ENCODE measurements at places on chromosomes 6 and 20. TPM values are rescaled to one million over a fixed set of nuclear protein-coding genes. Genes with fewer than 3 reads are reported as not detected.
A peak's percentile ranks its signal among the peaks of the same experiment; 100 is the strongest.

DNA sequence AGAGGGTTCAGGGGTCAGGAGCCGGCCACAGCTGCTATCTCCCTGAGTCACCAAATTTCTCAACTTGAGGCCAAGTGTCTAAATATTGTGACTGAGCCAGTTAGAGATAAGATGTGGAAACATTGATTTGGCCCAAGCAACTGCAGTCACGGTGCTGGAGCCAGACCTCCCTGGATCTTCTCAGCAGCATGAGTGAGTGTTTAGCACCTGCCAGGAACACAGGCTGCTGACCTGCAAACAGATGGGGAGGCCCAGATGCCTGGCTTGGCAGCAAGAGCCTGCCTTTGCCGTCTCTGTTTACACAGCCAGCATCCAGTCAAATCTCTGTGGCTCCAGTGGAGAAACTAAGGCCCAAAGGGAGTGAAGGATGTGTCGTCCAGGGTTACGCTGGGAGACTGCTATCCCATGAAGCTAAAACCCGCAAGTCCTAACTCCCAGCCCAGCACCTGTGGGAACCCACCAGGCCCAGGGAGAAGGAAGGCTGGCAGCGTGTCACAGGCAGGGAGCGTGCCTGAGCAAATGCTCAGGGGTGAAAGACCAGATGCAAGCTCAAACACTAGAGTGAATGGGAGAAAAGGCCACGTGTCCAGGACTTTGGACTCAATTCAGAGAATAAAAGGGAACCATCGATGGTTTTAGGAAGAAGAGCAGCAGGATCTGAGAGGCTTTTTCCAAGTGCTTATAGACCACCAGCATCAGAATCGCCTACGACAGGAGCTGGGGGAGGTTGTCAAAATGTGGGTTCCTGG is 15.9 kb upstream of the PTGIS start:
- no peaks in the 10 kb centered on the region for H3K27me3 ChIP-seq
- no peak for DNase-seq
- H3K4me3 ChIP-seq, result no peak overlapping the region
- peak overlapping the region; percentile 55 for H3K27ac ChIP-seq

DNA sequence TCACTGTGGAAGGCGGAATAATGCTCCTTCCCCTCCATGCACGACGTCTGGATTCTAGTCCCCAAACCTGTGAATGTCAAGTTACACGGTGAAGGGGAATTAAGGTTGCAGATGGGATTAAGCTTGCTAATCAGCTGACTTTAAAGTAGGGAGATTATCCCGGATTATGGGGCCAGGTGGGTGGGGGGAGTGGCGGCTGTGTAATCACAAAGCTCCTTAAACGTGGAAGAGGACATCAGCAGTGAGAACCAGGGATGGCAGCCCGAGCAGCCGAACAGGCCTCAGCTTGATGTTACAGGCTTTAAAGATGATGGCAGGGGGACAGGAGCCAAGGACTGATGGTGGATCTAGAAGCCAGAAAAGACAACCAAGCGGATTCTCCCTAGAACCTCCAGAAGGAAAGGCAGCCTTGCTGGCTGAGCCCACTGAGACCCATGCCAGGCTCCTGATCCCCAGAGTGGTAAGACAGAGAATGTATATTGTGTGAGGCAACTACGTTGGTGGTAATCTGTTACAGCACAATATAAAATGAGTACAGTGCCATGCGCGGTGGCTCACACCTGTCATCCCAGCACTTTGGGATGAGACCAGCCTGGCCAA is 117.5 kb downstream of the SCML4 start:
- no peaks in the 10 kb centered on the region for H3K36me3 ChIP-seq
- no peak for DNase-seq
- no peak overlapping the region for H3K4me3 ChIP-seq
- H3K27ac ChIP-seq, result no peak overlapping the region
- no peaks in the 10 kb centered on the region for H3K4me1 ChIP-seq

GRCh38 chr6:17484201-17484849 is 90.9 kb downstream of the CAP2 start:
- no peak overlapping the region for H3K27ac ChIP-seq
- H3K4me3 ChIP-seq, result no peak overlapping the region
- no peak for DNase-seq

SLC17A3 gene
- not detected for total RNA-seq

SULF2 gene
- 52.8 TPM for total RNA-seq

DNA sequence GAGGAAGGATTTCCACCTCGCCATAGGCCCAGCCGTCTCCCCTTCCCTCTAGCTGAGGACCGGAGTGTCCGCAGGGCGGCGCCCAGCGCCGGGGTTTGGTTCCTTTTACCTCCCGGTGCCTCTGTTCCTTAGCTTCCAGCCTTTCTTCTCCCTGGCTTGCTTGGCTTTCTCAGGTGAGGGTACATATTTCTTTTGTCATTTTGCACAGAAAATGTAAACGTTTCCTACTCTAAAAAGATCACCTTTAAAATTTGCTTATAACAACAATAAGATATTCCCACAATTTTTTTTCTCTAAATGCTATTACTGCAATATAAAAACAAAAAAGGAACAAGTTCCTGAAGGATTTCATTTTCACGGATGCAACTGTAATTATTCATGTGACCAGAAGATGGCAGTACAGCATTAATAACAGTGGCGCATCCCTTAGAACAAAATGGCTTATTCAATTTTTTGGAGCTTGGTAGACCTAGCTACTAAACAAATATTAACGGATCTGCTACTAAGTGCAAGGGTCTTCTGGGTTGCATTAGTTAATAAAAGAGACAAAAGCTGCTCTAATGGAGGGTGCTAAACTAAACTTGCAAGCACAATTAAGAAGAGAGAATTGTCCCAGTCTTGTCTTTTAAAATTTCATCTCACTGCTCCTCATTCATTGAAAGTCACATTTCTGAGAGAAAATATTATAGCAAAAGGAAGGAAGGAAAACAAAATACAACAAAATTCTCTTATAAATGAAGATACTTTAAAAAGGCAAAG is 172.9 kb downstream of the ADGRG6 start:
- H3K36me3 ChIP-seq, result no peaks in the 10 kb centered on the region
- no peak overlapping the region for H3K4me3 ChIP-seq
- no peak overlapping the region for H3K27ac ChIP-seq
- H3K27me3 ChIP-seq, result no peaks in the 10 kb centered on the region
- H3K4me1 ChIP-seq, result no peaks in the 10 kb centered on the region

TAGAP gene
- total RNA-seq, result 12.9 TPM

OR12D2 gene
- total RNA-seq, result not detected

SEC23B gene
- 62.9 TPM for total RNA-seq

GRCh38 chr6:166997348-166997747 is 1.8 kb upstream of the CEP43 start:
- no peaks in the 10 kb centered on the region for H3K36me3 ChIP-seq
- H3K4me3 ChIP-seq, result peak overlapping the region; percentile 74
- no peaks in the 10 kb centered on the region for H3K27me3 ChIP-seq
- H3K27ac ChIP-seq, result no peak overlapping the region

DNA sequence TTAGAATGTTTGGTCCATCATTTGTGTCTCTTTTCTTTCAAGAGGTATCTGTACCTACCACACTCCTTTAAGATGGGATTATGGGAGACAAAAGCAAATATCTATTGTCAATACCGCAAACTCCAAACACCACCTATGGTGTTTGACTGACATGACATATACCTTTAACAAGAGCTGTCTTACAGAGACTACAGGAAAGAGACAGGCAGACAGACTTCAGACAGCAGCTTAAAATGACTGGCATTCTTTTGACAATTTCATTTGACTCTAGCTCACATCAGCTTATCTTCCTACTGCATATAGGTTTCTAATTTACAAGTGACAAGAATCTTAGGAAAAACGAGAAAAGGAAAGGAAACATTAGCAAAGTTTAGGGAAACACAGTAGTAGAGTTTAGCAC is 256.0 kb upstream of the TFAP2D start:
- no peak overlapping the region for H3K27ac ChIP-seq
- H3K27me3 ChIP-seq, result no peaks in the 10 kb centered on the region
- no peak for DNase-seq

DNA sequence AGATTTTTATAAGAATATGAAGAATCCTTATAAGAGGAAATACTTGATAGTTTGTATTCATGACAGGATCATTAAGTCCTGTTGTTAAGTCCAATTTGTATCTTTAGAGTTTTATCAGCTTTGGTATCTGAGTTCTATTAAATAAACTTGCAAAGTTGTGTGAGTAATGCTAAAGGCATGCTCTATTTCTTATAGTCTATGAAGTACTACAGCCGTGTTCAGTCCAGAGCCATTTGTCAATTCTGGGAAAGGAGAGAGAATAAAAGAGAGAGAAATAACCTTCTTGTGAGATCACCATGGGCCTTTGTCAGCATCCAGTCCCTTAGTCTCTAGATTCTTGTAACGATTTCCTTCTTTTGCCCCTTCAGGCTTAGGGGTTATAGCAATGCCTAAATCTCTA is 181.2 kb upstream of the POU3F2 start:
- H3K27ac ChIP-seq, result no peak overlapping the region
- H3K4me1 ChIP-seq, result no peaks in the 10 kb centered on the region
- H3K4me3 ChIP-seq, result no peak overlapping the region
- H3K36me3 ChIP-seq, result no peaks in the 10 kb centered on the region
- no peak for DNase-seq
- no peaks in the 10 kb centered on the region for H3K27me3 ChIP-seq

DNA sequence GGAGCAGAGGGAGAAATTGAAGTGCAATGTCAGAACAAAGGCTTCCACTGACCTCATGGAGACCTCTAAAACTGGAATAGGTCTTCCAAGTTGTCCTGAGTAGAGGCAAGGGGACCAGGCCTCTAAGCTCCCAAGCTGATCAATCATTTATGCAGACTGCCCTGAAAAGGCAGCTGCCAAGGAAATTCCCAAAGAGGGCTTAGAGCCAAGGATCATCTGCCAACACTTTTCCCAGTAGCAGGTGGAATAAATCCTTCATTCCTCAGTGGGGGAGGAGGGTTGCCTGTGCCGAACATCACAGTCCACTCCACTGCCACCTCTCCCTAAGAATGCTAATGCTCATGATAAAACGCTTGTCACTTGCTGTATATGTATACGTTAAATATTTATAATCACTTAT is 29.3 kb upstream of the RALY start:
- H3K36me3 ChIP-seq, result no peaks in the 10 kb centered on the region
- DNase-seq, result no peak
- H3K4me3 ChIP-seq, result no peak overlapping the region
- no peak overlapping the region for H3K27ac ChIP-seq

DCDC2 gene
- total RNA-seq, result 5.3 TPM

CRISP3 gene
- not detected for total RNA-seq

HLA-DOA gene
- total RNA-seq, result 25.2 TPM

CST2 gene
- total RNA-seq, result not detected

FAM162B gene
- 13.2 TPM for total RNA-seq

DNA sequence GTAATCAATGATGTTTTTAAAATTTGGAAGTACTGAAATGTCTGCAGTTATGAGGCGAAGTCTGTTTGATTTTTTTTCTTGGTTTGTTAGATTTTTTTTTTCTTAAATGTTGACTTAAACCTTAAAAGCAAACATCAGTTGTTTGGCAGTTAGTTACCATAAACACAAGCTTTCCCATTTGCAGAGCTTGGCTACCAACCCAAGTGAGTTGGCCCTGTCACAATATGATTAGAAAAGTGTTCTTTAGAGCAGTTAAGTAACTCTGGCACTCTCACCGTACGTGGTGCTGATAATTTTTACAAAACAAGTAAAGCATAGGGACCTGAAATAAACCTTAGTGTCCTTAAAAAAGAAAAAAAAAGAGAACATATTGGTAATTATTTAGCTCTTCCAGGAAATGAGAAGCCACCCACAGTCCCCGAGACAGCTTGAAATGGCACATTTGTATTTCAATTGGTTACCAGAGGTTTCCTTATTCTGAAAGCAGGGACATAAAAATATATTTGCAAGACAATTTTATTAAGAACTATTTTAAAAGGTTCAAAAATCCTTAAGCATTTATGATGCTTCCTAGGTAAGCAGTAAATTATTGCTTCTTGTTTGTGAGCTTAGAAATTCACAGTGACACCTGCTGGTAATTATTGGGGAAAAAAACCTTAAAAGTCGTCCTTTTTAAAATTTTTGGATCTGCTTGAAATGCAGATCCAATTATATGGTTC is 3.9 kb downstream of the HEY2 start:
- no peaks in the 10 kb centered on the region for H3K36me3 ChIP-seq
- H3K4me3 ChIP-seq, result no peak overlapping the region
- no peak for DNase-seq
- H3K27ac ChIP-seq, result no peak overlapping the region
- peaks cover 67% of the 10 kb centered on the region for H3K27me3 ChIP-seq
- H3K4me1 ChIP-seq, result peaks cover 18% of the 10 kb centered on the region

DNA sequence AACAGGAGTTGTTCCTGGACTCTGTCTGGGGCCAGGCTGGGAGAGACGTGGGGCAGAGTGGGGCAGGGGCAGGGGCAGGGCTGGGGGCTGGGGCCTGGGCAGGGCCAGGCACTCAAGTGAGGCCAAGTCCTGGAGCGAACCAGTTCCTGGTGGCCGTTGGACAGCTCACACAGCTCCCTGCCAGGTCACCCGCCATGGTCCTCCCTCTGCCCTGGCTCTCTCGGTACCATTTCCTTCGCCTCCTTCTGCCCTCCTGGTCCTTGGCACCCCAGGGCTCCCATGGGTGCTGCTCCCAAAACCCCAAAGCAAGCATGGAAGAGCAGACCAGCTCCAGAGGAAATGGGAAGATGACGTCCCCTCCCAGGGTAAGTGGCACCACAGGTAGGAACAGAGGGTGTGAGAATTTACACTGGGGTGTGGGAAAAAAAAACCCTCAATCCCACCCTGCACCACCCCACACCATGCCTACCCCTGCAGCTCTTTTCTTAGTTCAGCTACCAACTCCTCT is at the start of gene MCCD1:
MCCD1 (plus strand) TSS at position 142 of the 508 bp plus-strand sequence; CDS start at position 195, 53 bp downstream.
- H3K4me1 ChIP-seq, result peaks cover 7% of the 10 kb centered on the region
- H3K4me3 ChIP-seq, result no peak within 1 kb of the TSS

DNA sequence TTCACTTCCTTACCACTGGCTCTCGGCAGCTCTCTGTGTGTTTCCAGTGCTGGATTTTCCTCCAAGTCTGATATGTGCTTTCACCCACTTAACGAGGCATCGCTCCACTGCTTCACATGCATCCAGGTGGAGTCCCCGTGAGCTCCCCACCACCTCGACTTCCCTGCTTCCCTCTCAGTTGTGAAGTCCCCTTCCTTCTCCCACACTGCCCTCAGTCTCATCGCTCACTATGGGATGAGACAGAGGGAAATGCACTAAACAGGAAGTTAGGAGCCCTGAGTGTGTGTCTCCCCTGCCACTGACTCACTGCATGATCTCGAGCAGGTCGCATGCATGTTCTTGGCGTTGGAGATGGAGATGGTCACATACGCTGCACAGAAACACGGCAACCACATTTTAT is 84.0 kb downstream of the MTHFD1L start:
- DNase-seq, result no peak
- no peaks in the 10 kb centered on the region for H3K4me1 ChIP-seq
- H3K4me3 ChIP-seq, result no peak overlapping the region
- H3K27ac ChIP-seq, result no peak overlapping the region
- no peaks in the 10 kb centered on the region for H3K27me3 ChIP-seq
- H3K36me3 ChIP-seq, result peaks cover 49% of the 10 kb centered on the region

ANKRD66 gene
- total RNA-seq, result not detected

DNA sequence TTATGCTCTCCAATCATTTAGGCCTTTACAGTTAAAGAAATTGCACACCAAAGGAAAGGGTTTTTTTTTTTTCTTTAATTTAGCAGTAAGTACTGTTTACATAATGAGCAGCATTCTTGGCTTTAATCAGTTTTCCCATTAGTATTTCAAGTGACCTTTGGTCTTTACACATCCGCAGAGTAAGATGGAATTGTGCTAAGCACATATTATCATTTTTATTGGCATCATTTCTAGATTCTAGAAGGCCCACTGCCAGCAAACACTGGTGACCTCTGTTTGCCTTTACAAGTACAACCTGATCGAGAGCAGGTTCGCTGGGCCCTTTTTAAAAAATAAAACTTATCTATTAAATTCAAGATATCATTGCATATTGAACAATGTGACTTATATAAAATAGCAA is 104.3 kb downstream of the ADGRG6 start:
- DNase-seq, result no peak
- no peak overlapping the region for H3K4me3 ChIP-seq
- no peak overlapping the region for H3K27ac ChIP-seq
- H3K36me3 ChIP-seq, result no peaks in the 10 kb centered on the region
